ENCODE measurements at places on chromosomes 4 and X.

DNA sequence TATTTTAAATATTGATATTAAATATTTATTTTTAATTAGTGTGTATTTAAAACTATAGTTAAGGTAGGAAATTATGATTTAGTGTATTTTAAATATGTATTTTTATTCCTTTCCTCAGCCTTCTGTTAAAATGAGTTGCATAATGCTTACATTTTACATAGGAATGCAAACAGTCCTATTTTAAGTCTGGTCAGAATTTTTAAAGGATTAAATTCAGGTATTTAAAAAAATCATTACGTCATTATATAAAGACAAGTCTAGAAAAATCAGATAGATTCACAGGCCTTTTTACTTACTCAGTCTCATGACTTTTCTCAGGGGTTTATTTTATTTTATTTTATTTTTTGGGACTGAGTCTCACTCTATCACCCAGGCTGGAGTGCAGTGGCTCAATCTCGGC, 50.4 kb upstream of the RPA4 start:
- no peak for ATAC-seq

GRCh38 chrX:7117587-7117986, 29.9 kb upstream of the STS start:
- ATAC-seq = no peak

DNA sequence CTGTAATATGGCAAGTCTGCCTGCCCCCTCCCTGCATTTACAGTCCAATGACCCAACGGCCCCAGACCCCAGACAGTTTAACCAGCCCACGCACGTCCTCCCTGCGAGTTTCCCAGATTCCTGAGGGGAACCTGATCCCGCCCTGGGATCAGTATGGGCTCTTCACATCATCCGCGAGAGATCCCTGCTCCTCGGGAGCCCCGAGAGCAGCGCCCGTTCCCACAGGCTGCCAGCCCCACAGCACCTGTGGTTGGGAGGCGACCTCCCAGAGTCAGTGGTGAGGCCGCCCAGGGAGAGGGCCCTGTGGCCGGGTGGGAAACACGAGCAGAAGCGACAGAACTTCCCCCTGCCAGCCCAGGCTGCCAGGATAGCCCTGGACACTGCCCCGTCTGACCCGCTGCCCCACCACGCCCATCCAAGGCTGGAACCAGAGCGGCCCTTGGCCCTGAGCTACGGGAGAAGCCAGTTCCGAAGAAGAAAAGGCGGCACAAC, 32.8 kb downstream of the TSC22D3 start:
- ATAC-seq = no peak

DNA sequence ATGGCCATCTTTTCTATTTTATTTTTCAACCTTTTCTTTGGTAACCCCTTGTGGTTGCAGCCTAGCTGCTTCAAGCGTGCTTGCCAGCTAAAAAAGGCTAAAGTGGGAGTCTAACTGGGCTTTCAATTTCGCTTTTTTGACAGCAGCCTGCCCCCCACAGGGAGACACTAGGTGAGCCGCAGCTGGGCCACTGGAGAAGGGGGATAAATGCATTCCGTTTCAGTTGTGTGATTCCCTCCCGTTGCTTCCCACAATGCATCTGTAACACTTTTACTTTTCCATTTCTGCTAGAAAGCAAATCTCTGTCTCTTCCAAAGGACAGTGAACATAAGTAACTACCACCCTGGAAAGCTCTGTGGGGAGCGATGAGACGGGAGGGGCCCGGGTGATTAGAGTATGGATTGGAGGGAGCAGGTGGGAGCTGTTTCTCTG, 86.3 kb upstream of the RAPGEF2 start:
- no peak for ATAC-seq

DNA sequence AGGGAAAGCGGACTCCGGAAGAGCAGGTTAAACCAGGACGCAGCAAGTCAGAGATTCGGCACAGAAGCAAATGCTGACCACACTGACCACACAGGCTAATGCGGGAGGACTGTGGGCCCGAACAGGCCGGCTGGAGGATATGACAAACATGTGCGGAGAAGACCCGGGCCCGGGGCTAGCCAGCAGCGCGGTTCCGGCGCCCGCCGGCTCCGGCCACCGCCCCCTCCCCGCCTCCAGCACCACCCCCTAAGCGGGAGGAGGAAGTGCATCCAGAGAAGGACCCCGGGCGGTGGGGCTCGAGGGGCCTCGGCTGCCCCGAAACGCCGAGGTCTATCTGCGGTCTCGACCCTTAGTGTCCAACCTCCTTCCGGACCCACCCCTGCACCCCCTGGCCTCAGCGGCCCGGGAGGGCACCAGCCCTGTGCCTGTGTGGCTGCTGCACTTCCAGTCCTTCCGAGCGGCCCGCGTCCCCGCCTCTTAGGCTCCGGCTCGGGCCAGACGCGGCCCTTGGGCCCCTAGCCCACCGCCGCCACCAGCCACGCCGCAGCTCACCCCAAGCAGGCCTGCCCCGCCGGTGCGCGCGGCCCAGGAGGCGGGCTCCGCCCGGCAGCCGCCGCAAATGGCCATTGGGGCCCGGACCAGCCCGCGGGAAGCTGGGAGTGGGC, 2.1 kb downstream of the ELOVL6 start:
- ATAC-seq = peak; percentile 51

GRCh38 chr4:14157262-14157661, 529.7 kb upstream of the BOD1L1 start:
- no peak for ATAC-seq

DNA sequence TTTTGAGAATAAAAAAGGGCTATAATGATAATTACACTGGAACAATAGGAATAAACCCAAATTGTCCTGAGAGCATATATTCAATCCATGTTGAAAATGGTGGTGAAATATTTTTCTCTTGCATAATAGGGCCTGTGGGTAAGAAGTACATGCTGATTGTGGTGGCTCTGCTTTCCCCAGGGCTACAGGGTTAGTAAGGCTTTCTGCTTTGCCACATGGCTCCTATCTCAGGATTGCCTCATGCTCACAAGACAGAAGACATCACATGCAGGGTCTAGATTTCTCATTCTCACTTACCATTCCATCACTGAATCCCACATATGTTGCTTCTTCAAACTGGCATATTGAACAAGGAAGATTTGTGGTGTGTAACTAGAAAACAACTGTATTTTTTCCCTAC, 12.4 kb upstream of the VEGFC start:
- ATAC-seq = no peak

DNA sequence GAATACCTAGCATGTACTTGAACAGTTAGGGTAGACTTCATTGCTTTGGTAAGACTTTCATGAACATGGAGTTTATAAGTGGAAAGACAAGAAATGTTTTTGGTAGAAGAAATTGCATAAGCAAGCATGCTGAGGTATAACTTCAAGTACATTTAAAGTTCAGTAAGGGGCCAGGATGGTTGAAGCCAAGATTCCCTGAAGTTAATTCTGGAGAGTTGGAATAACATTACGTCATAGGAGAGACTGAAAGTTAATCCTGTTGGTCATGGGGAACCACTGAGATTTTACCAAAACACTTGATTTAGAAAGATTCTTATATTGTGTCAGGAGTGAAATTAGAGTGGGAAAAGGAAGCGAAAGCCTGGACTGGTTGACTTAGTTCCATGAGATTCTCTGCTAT, 767.5 kb upstream of the MAGEB2 start:
- ATAC-seq = no peak

GRCh38 chr4:126843492-126844067, 789.2 kb upstream of the INTU start:
- no peak for ATAC-seq

GRCh38 chrX:1027133-1027532, 185.3 kb downstream of the CRLF2 start:
- ATAC-seq = no peak

DNA sequence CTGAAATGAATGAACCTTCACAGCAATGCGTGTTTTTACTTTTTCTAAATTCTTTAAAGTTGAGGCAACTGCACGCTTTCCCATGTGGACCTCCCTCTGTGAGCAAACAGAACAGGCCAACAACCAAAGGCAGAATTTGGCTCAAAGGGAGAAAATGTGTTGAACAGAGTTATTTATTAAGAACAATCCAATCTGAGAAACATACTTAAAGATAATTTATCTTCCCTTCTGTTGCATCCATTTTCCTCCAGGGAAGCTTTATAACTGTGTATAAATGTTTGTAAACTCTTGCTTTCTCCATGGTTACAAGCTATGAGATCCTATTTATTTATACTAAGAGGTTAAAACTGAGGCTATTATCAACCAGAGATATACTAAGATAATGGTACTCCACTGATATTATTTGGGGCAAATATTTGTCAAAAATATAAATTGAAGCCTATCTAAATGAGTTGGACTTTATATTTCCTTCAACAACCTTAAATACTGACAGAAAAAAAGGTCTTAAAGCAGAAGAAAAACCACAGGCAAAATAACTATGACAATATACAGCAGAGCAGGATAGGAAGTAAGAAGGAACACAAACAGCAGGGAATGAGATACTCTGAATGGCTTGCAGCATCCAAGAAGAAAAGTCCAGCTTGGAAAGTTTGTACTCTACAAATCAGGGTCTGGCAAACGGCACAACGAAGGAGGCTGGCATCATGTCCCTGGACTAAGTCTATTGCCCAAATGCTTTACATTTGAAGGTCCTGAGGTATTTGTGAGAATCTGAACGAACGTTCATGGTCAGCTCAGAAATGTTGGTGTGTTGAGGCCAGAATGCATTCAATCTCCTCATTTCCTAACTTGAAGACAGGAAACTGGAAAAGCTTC, 663.2 kb upstream of the INTU start:
- ATAC-seq = no peak

DNA sequence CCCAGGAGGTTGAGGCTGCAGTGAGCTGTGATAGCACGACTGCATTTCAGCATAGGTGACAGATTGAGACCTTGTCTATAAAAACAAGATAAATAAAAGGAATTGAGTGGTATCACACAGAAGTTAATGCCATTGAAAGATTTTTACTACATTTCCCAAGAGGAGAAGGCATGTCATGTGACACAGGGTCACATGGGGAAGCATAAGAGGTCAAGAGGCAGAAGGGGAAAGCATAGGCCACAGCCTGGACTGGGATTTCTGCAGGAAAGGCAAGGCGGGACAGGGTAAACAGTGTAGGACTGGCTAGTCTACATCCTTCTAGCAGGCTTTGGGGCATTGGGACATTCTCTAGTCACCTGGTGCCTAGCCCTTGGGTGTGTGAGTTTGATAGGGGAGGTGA, 88.6 kb downstream of the PDGFRA start:
- no peak for ATAC-seq

GRCh38 chr4:119329835-119330620, 8.1 kb upstream of the FABP2 start:
- ATAC-seq = no peak

Data from SK-N-SH treated with all-trans-retinoic acid at 6 μM for 48 hours (cell line).